Stimulated activated effector memory CD8-positive, alpha-beta T cell treated with anti-CD3 and anti-CD28 coated beads, Interleukin-12 subunit alpha, Interleukin-12 subunit beta, amount 100 ng/mL, for 72 hours (primary cell): ENCODE measurements at places on chromosomes 2 and 18.
A peak's percentile ranks its signal among the peaks of the same experiment; 100 is the strongest.

- DNase-seq: no peak
These were observed 80.9 kb downstream of the PPP1R1C start for GRCh38 chr2:182066400-182067087.

GRCh38 chr2:19176977-19177376, 181.4 kb downstream of the OSR1 start:
- no peak for DNase-seq

DNA sequence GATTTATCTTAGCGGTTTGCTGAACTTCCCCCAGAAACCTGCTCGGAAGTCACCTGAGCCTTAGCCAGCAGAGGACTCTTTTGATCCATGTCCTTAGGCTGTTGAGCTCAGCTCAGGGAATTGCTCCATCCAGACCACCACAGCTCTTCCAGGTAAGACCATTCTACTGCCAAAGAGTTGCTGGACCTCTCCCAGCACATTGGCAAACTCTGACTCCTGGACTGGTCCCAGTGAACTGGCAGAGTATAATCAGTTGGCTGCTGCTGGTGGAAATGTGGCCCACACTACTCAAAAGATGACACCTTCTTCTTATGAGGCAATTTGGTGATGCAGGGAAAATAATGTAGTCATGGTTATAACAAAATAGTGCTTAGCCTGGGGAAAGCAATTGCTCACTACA, 308.8 kb upstream of the FIGN start:
- DNase-seq: no peak

DNA sequence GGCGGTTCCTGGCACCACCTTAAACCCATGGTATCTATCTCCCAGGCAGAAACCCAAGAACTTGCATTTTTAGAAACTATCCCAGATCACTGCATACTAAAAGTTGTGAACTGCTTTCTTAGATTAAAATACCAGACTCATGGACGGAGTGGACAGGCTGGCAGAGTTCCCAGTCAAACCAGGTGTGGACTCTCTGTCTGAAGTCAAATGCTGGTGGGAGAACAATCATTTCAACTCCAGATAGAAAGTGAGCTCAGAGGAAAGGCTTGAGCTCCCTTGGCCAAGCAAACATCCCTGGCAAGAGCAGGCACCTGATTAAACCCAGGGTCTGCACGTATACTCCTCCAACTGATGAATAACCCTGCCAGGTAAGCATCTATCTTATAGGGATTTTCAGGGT, 19.5 kb downstream of the NXPH2 start:
- no peak for DNase-seq

GRCh38 chr18:41906528-41907146, 48.4 kb upstream of the PIK3C3 start:
- peak; percentile 4 for DNase-seq

DNA sequence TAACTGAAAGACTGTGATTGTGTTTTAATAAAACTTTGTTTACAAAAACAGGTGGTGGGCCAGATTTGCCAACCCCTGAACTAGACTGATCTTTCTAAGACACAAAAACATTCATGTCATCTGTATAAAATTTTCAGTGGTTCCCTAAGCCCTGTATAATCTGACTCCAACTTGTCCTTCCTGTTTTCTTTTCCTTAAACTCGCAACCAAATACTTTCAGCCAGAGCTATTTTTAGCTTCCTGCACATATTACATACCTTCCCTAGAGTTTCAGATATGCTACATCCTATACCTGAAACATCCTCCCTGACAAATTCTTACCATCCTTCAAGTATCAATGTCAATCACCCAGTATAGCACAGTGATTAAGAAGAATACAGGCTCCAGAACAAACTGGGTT, 4.8 kb downstream of the GCFC2 start:
- no peak for DNase-seq

DNA sequence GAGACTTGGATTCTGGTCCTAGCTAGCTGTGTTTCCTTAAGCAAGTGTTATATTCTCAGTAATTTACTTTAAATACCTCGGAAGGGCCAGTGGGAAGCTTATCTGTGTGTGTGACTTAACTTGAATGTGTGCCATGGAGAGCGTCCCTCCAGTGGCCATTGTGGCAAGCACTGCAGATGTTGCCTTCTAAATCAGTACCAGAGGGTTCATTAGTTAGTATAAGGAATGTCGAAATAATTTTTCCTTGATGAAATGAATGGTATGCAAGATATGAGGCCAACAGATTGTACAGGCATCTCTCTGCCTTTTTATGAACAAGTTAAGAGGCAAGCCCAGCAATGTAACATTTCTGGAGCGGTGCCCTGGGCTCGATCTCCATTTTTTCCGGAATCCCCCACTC, 52.0 kb downstream of the FBXO36 start:
- DNase-seq: no peak

DNA sequence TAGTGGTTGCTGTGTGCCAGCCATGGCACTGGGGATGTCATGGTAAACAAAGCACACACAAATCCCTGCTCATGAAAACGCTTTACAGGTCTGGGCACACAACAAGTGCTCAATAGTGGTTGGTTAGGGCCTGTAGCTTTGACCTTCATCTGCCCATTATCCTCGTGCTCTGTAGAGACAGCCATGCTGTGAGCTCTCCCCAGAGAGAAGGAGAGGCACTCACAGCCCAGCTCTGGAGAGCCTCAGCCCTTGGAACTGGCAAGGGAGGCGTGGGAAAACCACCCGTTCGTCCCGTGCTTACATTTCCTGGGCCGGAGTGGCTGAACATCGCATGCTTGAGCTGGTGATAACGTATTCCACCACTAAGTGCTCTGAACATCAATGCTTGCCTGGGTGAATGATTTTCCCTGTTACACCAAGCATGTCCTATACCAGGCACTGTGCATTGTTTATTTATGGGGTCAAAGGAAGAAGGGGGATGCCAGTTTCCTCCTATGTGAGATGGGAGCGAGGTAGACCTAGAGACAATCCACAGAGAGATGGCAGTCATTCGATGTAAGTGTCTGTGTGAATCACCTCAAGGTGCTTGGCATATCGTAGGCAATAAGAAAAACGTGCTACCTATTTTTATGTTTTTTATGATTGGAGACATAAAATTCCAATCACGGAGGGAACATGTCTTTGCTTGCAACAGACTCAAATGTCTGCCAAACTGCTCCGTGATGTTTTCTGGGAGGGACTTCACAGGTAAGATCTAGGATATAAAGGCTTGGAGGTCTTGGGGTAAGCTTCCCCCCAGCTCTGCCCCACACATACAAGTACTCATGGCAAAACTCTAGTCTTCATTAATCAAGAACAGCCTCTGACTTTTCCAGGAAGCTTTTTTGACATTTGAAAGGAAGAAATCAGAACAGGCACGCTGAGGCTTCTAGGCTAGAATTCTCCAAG, 75.5 kb downstream of the DDX1 start:
- DNase-seq: no peak

DNA sequence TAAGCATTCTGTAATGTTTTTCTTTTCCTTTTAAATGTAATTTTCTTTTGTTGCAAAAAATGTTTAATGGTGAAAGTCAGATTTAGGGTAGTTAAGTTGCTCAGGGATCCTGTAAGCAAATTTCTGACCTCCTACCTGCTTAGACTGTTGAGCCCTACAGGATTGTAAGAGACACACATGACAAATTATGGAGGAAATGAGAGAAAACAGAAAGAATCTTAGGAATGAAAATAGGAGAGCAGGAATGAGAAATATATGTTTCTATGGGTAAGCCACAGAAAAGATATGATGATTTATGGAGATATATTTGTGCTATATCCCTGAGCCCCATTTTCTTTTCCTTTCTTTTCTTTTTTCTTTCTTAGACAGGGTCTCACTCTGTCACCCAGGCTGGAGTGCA, 28.3 kb downstream of the CYBRD1 start:
- DNase-seq: no peak

- peak; percentile 76 for DNase-seq
These were observed 2.1 kb upstream of the B3GNT7 start for GRCh38 chr2:231393149-231394131.

DNA sequence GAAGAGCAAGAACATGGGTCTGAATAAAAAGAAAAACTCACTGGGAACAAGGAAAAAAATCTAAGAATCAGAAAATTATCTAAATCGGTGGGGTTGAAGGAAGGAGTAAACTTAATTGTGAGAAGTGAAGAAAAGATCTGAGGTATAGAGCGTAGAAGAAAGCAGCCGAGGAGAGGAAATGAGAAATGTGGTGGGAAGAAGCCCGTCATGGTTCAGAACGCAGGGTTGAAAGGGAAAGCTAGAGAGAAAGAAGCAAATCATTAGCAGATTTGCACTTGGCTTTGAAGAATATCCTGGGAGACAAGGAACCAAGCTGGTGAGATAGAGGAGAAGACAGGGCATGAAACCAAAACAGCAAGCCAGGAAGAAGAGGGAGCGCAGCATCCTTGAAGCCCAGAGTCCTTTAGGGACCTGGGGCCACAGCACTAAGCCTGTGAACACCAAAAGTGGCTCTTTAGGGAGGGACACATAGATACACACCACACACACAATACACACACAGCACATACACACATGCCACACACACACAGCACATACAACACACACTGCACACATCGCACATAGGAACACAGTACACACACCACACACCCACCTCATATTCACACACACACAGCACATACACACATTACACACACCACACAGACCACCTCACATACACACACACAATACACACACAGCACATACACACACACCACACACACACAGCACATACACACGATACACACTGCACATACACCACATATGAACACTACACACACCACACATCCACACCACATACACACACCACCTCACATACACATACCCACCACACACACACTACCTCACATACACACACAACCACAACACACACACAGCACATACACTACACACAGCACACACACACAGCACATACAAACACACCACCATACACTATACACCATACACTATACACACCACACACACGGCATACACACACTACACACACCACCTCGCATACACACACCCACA, 274.6 kb downstream of the ETAA1 start:
- DNase-seq: no peak

- DNase-seq: no peak
These were observed 42.1 kb downstream of the DOK1 start for GRCh38 chr2:74596584-74596983.

- no peak for DNase-seq
These were observed 178.9 kb downstream of the METTL4 start for GRCh38 chr18:2392446-2392845.

GRCh38 chr2:12766421-12766879, 49.7 kb downstream of the TRIB2 start:
- DNase-seq: no peak

DNA sequence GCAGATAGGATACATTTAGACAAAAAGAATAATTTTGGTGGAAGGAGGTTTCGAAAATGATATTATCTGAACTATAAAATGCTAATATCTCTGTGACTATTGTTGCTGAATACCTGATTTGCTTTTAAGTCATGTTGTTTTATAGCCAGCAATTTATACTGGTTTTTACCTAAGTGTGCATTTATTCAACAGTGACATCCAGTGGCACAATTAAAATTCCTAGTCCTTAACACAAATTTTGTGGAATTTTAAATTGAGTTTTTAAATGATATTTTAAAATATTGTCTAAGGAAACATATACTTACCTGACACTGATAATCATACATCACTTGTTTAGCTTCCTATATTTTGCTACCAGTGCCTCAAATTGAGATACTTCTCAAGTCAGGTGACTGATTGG, 144.8 kb downstream of the ARHGAP28 start:
- DNase-seq: no peak

DNA sequence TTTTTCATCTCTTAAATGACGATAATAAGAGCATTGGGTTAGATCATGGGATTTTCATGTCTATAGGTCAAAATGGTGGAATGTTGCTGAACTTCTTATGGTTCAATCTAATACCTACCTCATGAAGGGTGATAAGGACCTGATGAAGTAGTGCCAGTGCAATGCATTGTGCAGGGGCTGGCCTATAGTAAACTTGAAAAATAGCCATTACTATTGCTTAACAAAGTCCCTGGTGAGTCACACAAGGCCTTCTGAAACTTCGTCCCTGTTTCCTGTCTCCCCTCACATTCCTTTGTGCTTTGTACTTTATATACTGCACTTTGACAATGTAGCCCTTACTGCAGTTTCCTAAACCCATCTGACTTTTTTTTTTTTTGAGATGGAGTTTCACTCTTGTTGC, 515.9 kb downstream of the SLC4A3 start:
- no peak for DNase-seq

DNA sequence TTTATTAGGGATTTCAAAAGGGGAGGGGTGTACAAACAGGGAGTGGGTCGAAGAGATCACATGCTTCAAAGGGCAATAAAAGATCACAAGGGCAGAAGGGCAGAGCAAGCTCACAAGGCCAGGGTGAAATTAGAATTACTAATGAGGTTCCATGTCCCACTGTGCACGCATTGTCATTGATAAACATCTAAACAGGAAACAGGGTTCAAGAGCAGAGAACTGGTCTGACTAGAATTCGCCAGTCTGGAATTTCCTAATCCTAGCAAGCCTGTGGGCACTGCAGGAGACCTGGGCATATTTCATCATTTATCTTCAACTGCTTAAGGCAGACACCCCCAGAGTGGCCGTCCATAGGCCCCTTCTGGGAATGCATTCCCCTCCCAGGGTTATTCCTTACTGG, 408.2 kb downstream of the ZNF804A start:
- no peak for DNase-seq
